ENCODE measurements at places on chromosomes 13 and 19. TPM values are rescaled to one million over a fixed set of nuclear protein-coding genes. Genes with fewer than 3 reads are reported as not detected.
A peak's percentile ranks its signal among the peaks of the same experiment; 100 is the strongest.

The PINLYP gene
- total RNA-seq = 0.59 TPM

The COL5A3 gene
- total RNA-seq = 3.1 TPM

The KLK5 gene
- total RNA-seq = not detected

The ANKLE1 gene
- total RNA-seq = not detected

The OVOL3 gene
- total RNA-seq = not detected

The BICRA gene
- total RNA-seq = 10.0 TPM

The ZNF577 gene
- total RNA-seq = 8.9 TPM

The INAFM1 gene
- total RNA-seq = 17.3 TPM

The ZNF208 gene
- total RNA-seq = 2.7 TPM

The GARIN5A gene
- 1.4 TPM for total RNA-seq

The SLC35E1 gene
- total RNA-seq = 34.8 TPM

GRCh38 chr13:34044041-34044440, 226.1 kb downstream of the RFC3 start:
- no peaks in the 10 kb centered on the region for H3K36me3 ChIP-seq
- H3K27me3 ChIP-seq = no peaks in the 10 kb centered on the region
- H3K4me3 ChIP-seq = no peak overlapping the region

DNA sequence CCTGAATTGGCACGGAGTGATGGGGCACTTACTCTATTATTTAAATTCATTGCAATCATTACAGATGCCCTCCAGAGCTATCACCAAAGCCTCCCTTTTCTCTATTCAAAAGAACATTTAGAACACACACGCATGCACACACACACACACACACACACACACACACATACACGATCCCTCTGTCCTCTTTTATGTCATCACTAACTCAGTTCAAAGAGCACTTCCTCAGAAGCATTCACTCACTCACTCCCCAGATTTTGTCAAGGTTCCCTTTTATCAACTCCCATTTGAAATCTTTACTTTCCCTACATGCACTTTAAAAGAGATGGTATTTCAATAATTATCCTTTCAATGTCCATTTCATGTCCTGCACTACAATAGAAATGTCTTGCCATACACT, 22.4 kb upstream of the IGFL4 start:
- H3K4me3 ChIP-seq = no peak overlapping the region
- no peaks in the 10 kb centered on the region for H3K27me3 ChIP-seq
- no peaks in the 10 kb centered on the region for H3K36me3 ChIP-seq
- DNase-seq = no peak

DNA sequence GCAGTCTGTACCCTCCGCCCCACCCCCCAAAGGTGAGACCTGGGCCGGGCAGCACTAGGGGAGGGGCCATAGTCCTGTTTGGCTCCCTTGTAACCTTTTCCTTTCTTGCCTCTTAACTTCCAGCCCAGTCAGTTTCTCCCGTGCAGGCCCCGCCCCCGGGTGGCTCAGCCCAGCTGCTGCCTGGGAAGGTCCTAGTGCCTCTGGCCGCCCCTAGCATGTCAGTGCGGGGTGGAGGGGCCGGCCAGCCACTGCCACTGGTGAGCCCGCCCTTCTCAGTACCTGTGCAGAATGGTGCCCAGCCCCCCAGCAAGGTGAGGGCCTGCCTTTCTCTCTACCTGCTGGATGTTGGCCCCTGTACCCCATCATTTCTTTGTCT, 10.5 kb upstream of the PRR19 start:
- H3K27me3 ChIP-seq = no peaks in the 10 kb centered on the region
- H3K27ac ChIP-seq = no peak overlapping the region
- no peaks in the 10 kb centered on the region for H3K4me1 ChIP-seq
- H3K4me3 ChIP-seq = no peak overlapping the region
- H3K36me3 ChIP-seq = peaks cover 5% of the 10 kb centered on the region

DNA sequence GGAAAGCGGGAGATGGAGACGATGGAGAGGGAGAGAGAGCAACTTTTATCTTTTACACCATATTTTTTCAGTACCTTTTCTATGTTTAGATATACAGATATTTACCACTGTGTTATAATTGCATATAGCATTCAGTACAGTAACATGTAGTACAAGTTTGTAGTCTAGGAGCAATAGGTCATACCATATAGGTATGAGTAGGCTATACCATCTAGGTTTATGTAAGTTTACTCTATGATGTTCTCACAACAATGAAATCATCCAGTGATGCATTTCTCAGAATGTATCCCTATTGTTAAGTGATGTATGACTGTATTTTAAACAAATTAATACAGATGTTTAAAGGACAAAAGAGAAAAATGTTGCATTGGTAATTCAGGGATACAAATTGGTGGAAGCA, 136.1 kb downstream of the PDS5B start:
- no peaks in the 10 kb centered on the region for H3K27me3 ChIP-seq
- H3K27ac ChIP-seq = no peak overlapping the region
- no peaks in the 10 kb centered on the region for H3K4me1 ChIP-seq
- H3K36me3 ChIP-seq = no peaks in the 10 kb centered on the region
- H3K4me3 ChIP-seq = no peak overlapping the region

DNA sequence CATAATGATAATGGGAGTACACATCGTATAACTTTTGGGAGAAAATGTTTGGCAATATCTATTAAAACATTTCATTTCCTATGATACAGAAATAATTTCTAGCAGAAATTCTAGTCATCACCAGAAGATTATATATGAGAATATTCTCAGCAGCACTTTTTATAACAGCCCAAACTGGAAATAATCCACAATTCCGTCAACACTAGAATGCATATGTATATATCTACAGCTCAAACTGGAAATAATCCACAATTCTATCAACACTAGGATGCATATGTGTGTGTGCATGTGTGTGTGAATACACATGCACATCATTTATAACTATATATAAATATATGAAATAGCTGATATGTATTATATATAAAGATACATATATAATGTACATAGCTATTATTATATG, 408.0 kb upstream of the KLHL1 start:
- DNase-seq = no peak
- H3K4me3 ChIP-seq = no peak overlapping the region
- H3K36me3 ChIP-seq = no peaks in the 10 kb centered on the region
- no peak overlapping the region for H3K27ac ChIP-seq

GRCh38 chr19:52066258-52066863, 17.7 kb upstream of the ZNF432 start:
- no peak for DNase-seq
- H3K27me3 ChIP-seq = no peaks in the 10 kb centered on the region
- H3K4me1 ChIP-seq = no peaks in the 10 kb centered on the region
- peaks cover 23% of the 10 kb centered on the region for H3K36me3 ChIP-seq
- no peak overlapping the region for H3K4me3 ChIP-seq
- H3K27ac ChIP-seq = no peak overlapping the region

GRCh38 chr13:111936267-111936925, 130.6 kb upstream of the SOX1 start:
- no peaks in the 10 kb centered on the region for H3K4me1 ChIP-seq
- H3K4me3 ChIP-seq = no peak overlapping the region
- no peak for DNase-seq

DNA sequence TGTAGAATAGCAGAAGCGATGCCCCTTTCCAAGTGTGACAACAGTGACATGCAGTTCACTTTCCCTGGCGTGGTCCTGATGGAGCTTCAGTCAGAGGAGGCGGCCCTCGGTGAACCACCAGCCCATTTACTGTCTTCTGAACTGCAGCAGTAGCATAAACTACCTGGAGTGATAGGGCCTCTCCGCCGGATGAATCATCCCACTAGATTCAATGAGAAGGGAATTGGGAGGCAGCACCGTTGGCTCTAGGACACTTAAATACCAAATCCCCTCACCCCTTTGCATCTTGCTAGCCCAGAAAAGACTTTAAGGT, 112.8 kb upstream of the GPR12 start:
- H3K4me3 ChIP-seq = no peak overlapping the region
- no peaks in the 10 kb centered on the region for H3K4me1 ChIP-seq
- H3K36me3 ChIP-seq = no peaks in the 10 kb centered on the region
- no peak for DNase-seq

DNA sequence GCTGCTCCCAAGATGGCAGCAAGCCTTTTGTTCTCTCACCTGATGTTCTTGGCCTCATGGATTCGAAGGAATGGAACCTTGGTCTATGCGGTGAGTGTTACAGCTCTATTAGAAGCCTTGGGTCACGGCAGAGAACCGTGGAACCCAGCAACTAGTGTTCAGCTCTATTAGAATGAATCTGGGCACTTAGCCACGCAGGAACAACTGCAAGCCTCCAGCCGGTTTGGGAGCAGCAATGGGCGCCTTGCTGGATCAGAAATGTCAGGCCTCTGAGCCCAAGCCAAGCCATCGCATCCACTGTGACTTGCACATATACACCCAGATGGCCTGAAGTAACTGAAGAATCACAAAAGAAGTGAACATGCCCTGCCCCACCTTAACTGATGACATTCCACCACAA, 1100.7 kb upstream of the PRR20A start:
- H3K4me3 ChIP-seq = no peak overlapping the region
- H3K27ac ChIP-seq = no peak overlapping the region
- peak; percentile 22 for DNase-seq
- H3K36me3 ChIP-seq = no peaks in the 10 kb centered on the region
- H3K4me1 ChIP-seq = no peaks in the 10 kb centered on the region

DNA sequence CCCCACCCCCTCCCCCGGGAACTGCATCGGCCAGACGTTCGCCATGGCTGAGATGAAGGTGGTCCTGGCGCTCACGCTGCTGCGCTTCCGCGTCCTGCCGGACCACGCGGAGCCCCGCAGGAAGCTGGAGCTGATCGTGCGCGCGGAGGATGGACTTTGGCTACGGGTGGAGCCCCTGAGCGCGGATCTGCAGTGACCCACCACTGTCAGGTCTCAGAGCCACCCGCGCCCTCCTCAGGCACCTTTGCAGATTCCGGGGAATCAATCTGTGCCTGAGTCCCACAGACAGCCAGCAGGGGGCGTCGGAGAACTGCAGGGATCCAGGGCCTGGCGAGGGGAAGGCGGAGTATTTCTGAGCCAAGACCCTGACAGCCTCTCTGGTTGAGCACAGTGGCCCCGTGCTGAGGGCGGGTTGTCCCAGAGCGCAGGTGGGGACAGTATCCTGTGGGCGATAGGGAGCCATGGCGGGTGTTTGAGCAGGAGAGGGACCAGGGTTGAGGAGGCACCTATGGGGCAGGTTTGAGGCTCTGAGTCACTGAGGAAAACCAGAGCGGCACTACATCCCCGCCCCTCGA, 30.4 kb upstream of the CYP4F8 start:
- no peaks in the 10 kb centered on the region for H3K4me1 ChIP-seq
- no peaks in the 10 kb centered on the region for H3K36me3 ChIP-seq
- DNase-seq = peak; percentile 84
- H3K27ac ChIP-seq = no peak overlapping the region

DNA sequence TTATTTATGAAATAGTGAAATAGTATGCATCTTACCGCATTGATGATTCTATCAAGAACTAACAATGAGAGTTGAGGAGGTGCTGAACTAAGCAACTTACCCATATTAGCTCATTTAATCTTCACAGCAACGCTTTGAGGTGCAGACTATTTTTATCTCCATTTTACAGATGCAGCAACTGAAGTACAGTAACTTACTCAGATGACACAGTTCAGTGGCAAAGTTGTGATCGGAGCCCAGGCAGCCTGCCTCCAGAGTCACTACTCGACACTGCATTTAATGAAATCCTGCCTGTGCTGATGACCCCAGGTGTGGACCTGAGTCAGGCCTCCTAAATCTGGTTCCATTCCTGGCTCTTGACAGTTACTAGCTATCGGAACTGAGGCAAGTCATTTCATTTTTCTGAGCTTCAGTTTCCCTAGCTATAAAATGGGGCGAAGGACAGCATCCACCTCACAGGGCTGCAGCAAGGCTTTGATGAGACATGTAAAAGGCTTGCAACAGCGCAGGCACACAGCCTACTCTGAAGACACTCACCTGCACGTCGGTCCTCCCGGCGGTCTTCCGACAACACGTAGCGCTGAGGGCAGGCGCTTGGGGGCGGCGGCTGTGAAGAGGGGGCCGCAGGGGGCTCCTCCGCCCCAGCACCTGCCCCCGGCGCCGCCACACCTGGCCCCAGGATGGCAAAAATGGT, 1.5 kb downstream of the MYPOP start:
- H3K27me3 ChIP-seq = no peaks in the 10 kb centered on the region
- peak; percentile 48 for DNase-seq
- no peak overlapping the region for H3K27ac ChIP-seq
- H3K36me3 ChIP-seq = peaks cover 10% of the 10 kb centered on the region
- H3K4me3 ChIP-seq = peak overlapping the region; percentile 56
- H3K4me1 ChIP-seq = peaks cover 17% of the 10 kb centered on the region

- no peak overlapping the region for H3K4me3 ChIP-seq
- no peaks in the 10 kb centered on the region for H3K36me3 ChIP-seq
- DNase-seq = no peak
- no peaks in the 10 kb centered on the region for H3K4me1 ChIP-seq
Observed at GRCh38 chr19:2675892-2676291, 26.6 kb downstream of the GNG7 start.

- H3K27ac ChIP-seq = no peak overlapping the region
- no peak overlapping the region for H3K4me3 ChIP-seq
- no peak for DNase-seq
- no peaks in the 10 kb centered on the region for H3K36me3 ChIP-seq
Observed at GRCh38 chr19:51663650-51664049, 17.0 kb upstream of the SIGLEC14 start.

DNA sequence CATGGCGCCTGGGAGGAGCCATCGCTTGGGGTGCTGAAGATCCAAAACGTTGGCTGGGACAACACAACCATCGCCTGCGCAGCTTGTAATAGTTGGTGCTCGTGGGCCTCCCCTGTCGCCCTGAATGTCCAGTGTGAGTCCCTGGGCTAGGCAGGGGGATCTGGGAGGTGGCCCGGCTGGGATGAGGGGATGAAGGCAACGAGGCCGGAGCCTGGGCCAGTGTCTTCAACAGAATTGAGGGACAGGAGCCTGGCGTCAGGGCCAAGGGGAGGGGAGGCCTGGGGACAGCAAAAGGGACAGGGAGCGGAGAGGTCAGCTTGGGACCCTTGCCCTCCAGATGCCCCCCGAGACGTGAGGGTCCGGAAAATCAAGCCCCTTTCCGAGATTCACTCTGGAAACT, 6.7 kb upstream of the FFAR1 start:
- no peak overlapping the region for H3K27ac ChIP-seq
- no peaks in the 10 kb centered on the region for H3K36me3 ChIP-seq
- H3K4me3 ChIP-seq = no peak overlapping the region
- DNase-seq = no peak

- H3K4me3 ChIP-seq = no peak overlapping the region
- H3K27ac ChIP-seq = no peak overlapping the region
- DNase-seq = no peak
- H3K27me3 ChIP-seq = no peaks in the 10 kb centered on the region
Observed at GRCh38 chr13:43293008-43293407, 269.6 kb downstream of the DNAJC15 start.

- no peak overlapping the region for H3K27ac ChIP-seq
- no peaks in the 10 kb centered on the region for H3K27me3 ChIP-seq
- DNase-seq = no peak
- H3K4me3 ChIP-seq = no peak overlapping the region
Observed at GRCh38 chr19:13887517-13887916, 10.6 kb downstream of the NANOS3 start.

DNA sequence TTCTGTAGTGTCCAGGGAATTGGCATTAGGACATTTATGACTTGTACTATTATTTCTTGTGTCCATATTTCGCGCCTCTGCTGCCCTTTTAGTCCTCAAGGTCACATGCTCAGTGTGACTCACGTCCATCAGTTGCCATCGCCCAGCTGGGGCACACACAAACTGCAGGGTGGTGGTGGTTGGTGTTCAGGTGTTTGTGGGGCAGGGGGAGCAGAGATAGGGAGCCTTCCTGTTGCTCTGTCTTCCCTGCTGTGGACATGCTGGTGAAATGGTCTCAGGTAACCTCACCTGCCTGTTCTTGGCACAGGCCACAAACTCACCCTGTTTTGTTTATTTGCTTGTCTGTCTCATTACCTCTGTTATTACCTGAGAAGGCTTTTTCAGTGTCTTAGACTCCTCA, 22.4 kb downstream of the PRR12 start:
- no peak overlapping the region for H3K27ac ChIP-seq
- no peak overlapping the region for H3K4me3 ChIP-seq
- H3K4me1 ChIP-seq = no peaks in the 10 kb centered on the region
- peaks cover 14% of the 10 kb centered on the region for H3K36me3 ChIP-seq
- peak; percentile 55 for DNase-seq
- H3K27me3 ChIP-seq = no peaks in the 10 kb centered on the region
